Left ventricle myocardium superior (tissue), 1 donor: ENCODE measurements at places on chromosomes 2 and 18. TPM values are rescaled to one million over a fixed set of nuclear protein-coding genes. Genes with fewer than 3 reads are reported as not detected.

Gene MLPH
- total RNA-seq = 88.9 TPM

Gene RNU2-63P
- total RNA-seq = not detected

Gene RIOK3
- total RNA-seq = 54.8 TPM

Gene EPHA4
- total RNA-seq = 16.3 TPM

Gene ALK
- not detected for total RNA-seq

Gene ST6GAL2
- 0.12 TPM for total RNA-seq

Gene DAPL1
- total RNA-seq = not detected

Gene TNFAIP6
- total RNA-seq = 2.4 TPM

Gene IGFBP5
- total RNA-seq = 156 TPM

Gene ZNF521
- 28.8 TPM for total RNA-seq

Gene CTDSP1
- total RNA-seq = 113 TPM

Gene DTNA
- total RNA-seq = 140 TPM

Gene ANKRD30BL
- not detected for total RNA-seq

Gene LYPD1
- not detected for total RNA-seq

Gene SNORC
- 1.3 TPM for total RNA-seq

Gene TCF23
- 0.10 TPM for total RNA-seq

Gene COL5A2
- 8.1 TPM for total RNA-seq

Gene CD8B2
- total RNA-seq = not detected

Gene SLC19A3
- 1.2 TPM for total RNA-seq

Gene ACMSD
- total RNA-seq = not detected

Gene C2orf92
- 2.3 TPM for total RNA-seq

Gene LCT
- total RNA-seq = not detected

Gene MYO1B
- total RNA-seq = 16.0 TPM

Gene GPR35
- 2.1 TPM for total RNA-seq

Gene MROH2A
- not detected for total RNA-seq

Gene SCN2A
- total RNA-seq = 0.30 TPM

Gene TIGD1
- total RNA-seq = 1.7 TPM

Gene KLHL29
- 0.69 TPM for total RNA-seq

Gene SLC9A4
- total RNA-seq = not detected

Gene MOGAT1
- 0.25 TPM for total RNA-seq

Gene MTCL1
- 6.7 TPM for total RNA-seq

Gene CCL20
- total RNA-seq = not detected
